ENCODE measurements at places on chromosomes 2 and 18.

DNA sequence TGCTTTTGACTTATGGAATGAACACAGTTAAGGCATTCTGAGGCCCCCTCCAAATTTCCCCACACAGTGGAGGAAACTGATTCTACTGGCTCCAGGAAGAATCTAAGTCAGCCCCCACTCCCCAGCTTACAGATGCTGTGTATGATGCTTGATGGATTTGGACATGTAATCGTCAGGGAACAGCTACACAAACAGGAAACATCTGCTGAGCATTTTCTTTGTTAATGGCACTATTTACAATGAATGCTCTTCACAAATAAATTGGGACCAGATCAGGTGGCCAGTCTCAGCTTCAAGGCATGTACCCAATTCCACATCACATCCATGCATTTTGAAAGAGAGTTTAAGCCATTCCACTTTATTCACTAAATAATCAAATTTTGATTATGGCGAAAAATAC, 562.3 kb downstream of the SOX11 start:
- DNase-seq: no peak

DNA sequence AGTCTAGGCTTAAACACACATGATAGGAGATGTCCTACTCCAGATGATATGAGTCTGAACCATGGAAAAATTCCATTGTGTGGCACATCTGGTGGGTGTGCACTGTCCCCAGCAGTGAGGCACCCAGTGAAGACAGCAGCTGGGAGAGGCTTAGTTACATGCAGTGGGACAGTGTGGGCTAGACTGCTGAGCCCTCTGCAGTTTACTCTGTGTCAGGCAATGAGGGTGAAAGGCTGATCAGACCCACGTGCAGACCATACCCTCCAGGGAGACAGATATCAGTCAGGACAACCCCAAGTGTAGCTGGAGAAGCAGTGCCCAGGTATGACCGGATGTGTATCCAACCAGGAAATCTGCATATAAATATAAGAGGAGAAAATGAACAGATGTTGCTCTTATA, 13.4 kb downstream of the IL37 start:
- no peak for DNase-seq

DNA sequence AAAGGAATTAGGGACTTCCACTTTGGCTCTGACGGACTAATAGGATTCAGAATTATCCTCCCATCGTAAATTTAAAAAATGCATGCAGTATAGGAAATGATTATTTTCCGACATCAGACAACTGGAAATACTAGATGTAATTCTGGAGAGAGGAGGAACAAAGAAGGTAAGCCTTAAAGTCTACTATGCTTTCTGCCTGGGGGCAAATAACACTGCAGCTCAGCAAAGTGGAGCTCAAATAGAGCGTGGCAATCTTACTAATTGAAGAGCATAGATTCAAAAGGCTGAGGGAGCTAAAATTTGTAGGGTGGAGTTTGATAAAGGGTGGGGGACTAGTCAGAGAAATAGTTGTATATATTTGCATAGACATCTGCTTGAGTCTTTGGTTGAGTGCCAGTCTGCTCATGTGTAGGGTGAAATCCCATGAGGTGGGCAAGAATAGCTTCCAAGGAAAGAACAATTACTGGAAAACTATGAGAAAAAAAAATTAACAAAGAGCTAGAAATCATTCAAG, 23.8 kb downstream of the COPS8 start:
- DNase-seq: no peak

DNA sequence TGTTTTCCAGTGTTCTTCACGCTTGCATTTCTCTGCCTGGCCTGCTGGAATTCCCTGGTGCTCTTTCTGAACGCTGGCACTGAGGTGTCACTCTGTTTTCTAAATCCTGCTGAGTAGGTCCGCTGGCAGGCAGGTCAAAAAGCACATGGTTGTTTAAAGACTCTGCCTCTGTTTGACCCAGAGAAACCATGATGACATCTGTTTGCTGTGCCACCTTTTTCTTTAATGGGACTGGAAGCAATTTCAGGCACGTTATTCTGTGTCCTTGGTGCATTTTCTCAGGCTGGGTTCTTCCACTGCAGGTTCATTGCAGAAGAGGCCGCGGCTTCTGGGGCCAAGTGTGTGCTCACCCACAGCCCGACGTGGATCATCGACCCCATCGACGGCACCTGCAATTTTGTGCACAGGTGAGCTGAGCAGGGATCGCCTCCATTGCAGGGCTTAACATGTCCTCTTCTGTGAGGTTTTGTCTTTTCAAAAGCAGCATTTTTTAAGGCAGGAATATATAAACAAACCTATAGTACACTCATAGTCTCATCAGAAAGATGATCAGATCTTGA, 28.4 kb downstream of the IMPA2 start:
- no peak for DNase-seq

- DNase-seq: no peak
Measured at GRCh38 chr2:19894134-19894792, 7.5 kb downstream of the TTC32 start.

DNA sequence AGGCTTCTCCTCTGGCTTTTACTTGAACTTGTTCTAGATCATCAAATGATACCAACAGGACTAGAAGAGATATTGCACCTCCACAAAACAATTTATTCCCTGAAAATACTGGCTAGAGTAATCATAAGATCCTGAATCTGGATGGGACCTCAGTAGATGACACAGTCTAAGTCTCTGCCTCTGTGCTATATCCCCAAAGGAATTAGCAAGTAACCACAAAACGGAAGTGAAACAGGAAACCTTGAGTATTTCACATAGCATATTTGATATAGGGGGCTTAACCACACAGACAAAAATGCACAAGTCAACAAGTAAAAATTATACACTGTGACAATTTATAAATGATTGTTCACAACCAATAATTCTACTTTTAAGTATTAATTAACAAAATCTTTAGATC, 456.9 kb upstream of the TNP1 start:
- no peak for DNase-seq

- no peak for DNase-seq
Measured at GRCh38 chr2:148817210-148817708, 57.8 kb upstream of the KIF5C start.

GRCh38 chr2:234708091-234708683, 211.3 kb upstream of the ARL4C start:
- no peak for DNase-seq

GRCh38 chr2:171260471-171261424, 100.1 kb upstream of the TLK1 start:
- no peak for DNase-seq

Data from activated naive CD4-positive, alpha-beta T cell (primary cell).